ENCODE measurements at places on chromosomes 12 and 14. TPM values are rescaled to one million over a fixed set of nuclear protein-coding genes. Genes with fewer than 3 reads are reported as not detected.
A peak's percentile ranks its signal among the peaks of the same experiment; 100 is the strongest.

Gene CMTM5
- not detected for total RNA-seq

DNA sequence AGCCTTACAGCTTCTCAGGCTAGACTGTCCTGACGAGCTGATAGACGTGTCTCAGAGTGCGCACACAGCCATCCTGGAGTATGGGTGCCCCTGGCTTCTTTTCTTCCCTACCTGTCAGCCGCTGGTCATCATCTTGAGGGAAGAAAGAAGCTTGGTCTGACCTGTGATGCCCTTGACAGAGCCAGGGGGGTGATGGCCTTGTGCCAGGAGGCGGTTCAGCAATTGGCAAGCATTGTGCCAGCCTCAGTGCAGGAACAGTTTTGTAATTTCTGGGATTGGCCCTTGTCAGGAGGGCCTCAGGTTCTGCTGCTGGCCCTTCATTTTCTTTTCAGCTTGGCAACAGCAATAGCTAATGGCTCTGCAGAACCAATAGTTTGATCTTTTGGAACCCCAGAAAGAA, 80.1 kb downstream of the ADCK1 start:
- DNase-seq = no peak

GRCh38 chr12:100311317-100311716, 44.3 kb downstream of the SCYL2 start:
- no peak for DNase-seq

GRCh38 chr12:124730455-124730932, 133.2 kb downstream of the SCARB1 start:
- DNase-seq = no peak

GRCh38 chr12:116055895-116056607, 221.4 kb downstream of the MED13L start:
- DNase-seq = no peak

DNA sequence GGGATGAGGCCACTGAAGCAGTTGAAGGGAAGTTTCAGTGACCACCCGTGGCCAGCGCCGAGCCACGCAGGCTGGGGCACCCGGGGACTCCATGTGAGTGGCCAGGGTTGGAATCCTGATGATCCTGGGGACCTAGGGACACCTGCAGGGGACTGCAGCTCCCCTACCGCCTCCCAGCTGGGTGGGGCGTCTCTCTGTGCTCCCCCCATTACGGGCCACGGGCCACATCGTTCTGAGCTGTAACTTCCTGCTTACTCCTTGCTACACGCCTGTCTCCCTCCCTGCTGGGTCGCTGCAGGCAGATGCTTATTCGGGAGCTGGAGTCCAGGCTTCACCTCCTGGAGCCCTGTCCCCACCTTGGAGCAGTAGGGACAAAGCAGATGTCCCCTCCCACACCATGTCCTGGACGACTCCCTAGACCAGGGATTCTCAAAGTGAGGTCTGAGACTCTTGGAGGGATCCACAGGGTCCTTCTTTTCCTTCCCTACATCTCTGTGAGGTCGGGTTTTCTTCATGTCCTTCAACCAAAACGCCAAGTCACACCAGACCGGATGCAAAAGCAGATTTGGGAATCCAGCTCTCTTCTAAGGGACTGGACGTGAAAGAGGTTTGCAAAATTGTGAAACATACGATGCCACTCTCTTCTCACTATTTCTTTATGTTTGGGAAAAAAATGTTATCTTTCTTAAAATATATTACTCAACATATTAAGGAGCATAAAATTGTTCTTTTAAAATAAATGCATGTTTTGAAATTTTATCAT, 85.9 kb upstream of the NCOR2 start:
- DNase-seq = no peak

Gene GLIPR1L1
- not detected for total RNA-seq

DNA sequence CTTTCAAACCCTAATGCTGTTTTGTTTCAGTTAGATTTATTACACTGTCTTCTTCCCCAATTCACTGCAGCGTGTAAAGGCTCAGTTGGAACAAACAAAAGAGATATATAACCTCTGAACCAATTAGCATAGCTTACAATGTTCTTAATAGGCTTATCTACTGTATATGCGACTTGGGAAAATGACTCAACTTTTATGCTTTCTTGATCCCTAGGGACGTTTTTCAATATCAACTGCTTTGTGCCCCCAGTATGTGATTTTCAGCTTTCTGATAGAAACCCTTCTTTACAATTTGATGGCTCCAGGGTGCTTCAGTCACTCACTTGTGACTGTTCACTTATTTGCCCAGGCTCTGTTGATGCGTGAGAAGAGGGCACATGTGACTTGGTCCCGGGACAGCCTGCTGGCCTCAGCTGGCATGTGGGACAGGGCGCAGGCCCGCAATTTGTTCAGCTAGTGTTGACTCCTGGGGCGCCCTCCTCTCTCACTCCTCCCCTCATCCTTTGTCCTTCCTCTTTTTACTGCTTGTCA, 107.1 kb downstream of the TMTC2 start:
- DNase-seq = no peak

DNA sequence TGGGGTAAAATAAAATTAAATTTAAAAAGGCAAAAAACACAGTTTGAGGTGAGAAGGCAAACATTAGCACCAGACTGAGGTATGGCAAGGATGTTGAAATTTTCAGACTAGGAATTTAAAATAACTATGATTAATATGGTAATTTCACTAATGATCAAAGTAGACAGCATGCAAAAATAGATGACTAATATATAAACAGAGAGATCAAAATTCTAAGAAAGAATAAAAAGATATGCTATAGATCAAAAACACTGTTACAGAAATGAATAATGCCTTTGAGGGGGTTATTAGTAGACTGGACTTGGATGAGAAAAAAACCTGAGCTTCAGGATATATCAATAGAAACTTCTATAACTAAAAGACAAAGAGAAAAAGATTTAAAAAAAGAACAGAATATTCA, 14.4 kb upstream of the GALNT8 start:
- DNase-seq = no peak

DNA sequence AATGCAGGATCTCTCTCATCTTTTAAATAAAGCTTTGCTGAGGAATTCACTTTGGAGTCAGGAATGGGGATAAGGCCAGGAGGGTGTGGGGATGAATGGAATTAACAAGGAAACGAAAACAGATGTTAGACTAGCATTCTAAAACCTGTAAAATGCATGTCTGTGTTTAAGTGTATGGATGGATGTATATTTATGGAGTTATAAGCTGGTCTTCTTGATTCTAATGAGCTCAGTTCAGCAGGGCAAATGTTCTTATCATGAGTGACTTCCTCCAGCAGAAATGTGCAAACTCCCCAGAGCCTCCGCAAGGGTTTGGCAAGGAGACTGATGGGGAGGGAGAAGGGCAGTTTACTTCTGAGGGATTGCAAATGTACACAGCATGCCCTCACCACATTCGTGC, 149.1 kb downstream of the NTF3 start:
- DNase-seq = no peak

- peak; percentile 72 for DNase-seq
Measured at GRCh38 chr12:9673404-9674225, 4.1 kb downstream of the CLEC2D start.

- no peak for DNase-seq
Measured at GRCh38 chr12:114355389-114356088, 50.4 kb downstream of the TBX5 start.

DNA sequence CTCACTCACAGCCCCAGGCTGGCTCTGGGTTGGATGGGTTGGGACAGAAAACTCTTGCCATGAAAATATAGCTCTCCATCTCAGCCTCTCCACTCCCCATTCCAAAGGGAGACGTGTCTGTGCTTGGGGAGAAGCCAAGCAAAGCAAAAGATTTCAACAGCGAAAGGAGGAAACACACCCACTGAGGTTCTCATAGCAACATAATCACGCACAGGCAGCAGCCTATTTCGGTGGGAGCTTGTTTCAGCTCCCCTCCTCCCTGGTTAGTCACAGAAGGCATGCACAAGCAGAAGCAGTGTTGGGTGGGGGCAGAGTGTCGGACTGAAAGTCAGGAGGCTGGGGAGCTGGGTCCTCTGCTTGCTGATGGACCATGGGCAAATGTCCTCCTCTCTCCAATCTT, 1.9 kb upstream of the PRMT8 start:
- DNase-seq = no peak

Gene KITLG
- not detected for total RNA-seq

- no peak for DNase-seq
Measured at GRCh38 chr14:29311983-29312382, 545.4 kb downstream of the FOXG1 start.

Gene C12orf50
- total RNA-seq = 0.07 TPM

DNA sequence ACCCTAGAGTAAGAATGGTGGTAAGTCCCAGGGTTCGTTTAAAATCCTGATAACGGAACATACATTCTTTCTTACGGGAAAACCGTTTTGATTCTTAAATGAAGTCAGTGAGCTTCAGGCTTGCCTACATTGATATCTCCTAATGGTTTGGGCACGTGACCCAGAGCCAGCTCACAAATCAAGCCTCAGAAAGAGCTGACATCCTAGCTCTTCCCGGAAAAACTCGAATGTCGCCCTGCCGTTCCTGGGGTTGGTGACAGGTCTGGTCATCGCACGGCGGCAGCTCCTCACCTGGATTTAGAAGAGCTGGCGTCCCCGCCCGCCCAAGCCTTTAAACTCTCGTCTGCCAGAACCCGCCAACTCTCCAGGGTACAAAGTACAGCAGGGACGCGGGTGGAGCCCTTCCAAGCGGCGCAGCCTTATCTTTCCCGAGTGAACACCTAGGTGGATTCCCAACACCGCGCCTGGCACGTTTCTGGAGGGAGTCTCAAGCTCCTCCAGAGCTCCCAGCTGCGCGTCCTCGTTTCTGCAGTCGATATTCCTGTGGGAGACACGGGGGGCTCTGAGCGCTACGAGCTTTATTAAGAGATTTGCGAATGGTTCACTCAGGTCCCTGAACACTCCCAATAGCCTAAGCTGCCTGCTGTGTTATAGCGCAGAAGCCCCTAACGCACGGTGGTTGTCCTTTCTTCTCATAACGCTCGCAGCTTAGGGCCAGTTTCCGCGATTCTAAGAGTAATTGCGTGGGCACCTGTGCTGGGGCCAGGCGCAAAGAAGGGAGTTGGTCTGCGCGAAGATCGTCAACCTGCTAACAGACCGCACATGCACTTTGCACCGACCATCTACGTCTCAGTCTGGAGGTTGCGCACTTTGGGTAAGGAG, at the start of gene SSTR1:
Gene SSTR1 (plus strand): TSS at position 169 of the 882 bp plus-strand sequence. CDS start 1,486 bp downstream, outside the sequence.
- no peak for DNase-seq

Gene GPR68
- 12.7 TPM for total RNA-seq

Gene CCDC197
- 0.49 TPM for total RNA-seq

Gene TEDC1
- 32.6 TPM for total RNA-seq

Gene CD27
- 162 TPM for total RNA-seq

GRCh38 chr14:56219666-56220413, 101.6 kb downstream of the PELI2 start:
- DNase-seq = no peak

Gene NEUROD4
- not detected for total RNA-seq

DNA sequence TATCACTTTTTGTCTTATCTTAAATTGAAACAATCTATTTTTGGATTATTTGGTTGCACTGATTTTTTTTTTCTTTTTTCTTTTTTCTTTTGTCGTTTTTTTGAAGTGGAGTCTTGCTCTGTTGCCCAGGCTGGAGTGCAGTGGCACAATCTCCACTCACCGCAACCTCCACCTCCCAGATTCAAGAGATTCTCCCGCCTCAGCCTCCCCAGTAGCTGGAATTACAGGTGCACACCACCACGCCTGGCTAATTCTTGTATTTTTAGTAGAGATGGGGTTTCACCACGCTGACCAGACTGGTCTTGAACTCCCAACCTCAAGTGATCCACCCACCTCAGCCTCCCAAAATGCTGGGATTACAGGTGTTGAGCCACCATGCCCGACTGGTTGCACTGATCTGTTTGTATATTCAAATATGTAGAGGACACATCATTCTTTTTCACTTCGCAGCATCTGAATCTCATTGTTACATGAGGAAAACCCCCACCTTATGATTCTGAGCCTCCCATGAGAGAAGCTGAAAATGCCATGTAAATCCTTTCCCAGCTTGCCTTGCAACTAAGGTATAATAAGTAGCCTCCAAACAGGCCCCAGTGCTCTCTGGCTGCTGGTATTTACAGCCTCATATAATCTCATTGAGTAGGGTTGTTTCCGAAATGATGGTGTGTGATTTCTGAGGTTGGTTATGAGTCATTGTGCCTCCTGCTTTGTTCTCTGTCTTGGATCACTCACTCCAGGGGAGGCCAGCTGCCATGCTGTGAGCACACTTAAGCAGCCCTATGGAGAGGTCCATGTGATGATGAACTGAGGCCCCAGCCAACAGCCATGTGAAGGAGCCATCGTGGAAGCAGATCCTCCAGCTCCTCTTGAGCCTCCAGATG, 5.2 kb upstream of the HSP90B1 start:
- peak; percentile 63 for DNase-seq

- DNase-seq = no peak
Measured at GRCh38 chr12:6476489-6476888, 6.0 kb upstream of the VAMP1 start.

DNA sequence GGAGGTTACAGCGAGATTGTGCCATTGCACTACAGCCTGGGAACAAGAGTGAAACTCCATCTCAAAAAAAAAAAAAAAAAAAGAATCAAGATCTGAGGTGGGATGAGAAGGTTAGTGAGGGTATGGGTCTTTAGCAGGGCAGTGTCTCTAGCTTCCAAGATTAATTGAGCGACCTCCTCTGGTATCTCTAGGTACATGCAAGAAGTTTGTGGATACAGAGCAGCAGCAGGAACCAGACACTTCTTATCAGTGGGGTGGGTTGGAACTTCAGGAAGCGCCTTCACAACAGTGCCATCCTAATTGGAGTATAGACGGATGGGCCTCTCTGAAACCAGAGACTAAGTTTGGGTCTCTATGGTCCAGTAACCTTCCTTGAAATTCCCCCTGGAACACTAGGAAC, 51.9 kb upstream of the CISTR start:
- no peak for DNase-seq

DNA sequence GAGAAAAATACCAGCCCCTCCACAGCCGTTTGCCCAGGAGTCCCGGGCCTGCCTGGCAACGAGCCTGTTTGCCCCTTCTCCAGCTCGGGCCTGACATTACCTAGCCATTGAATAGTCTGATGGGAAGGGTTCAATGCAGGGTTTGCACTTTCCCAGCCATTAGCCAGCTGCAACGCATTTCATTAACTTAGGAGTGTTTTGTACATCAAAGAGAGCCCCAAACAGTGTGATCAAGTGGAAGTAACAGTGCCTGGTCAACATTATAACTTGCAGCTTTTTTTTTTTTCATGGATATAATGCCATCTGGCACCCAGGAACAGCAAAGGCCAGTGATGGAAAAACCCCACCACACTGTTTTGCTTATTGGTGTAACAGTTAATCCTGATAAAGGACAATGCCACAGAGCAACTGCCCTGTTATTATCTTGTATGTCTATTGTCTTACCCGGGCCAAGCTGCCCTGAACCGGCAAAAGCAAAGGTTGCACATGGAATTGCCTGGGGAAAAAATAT, 38.0 kb downstream of the BTG1 start:
- DNase-seq = no peak

GRCh38 chr14:89519040-89519439, 102.0 kb upstream of the FOXN3 start:
- DNase-seq = no peak

- no peak for DNase-seq
Measured at GRCh38 chr14:81172353-81172752, 48.4 kb downstream of the GTF2A1 start.

All from activated naive CD4-positive, alpha-beta T cell treated with anti-CD3 and anti-CD28 coated beads, Interleukin-2, amount 50 U/mL, for 72 hours (primary cell).